ENCODE measurements at places on chromosomes 2 and 18.

GRCh38 chr2:65485839-65486238 is 53.4 kb upstream of the SPRED2 start:
- no peak for DNase-seq

- DNase-seq = no peak
Observed at GRCh38 chr2:172819943-172820342, 84.3 kb downstream of the RAPGEF4 start.

- no peak for DNase-seq
Observed at GRCh38 chr18:3664563-3665178, 214.7 kb downstream of the TGIF1 start.

GRCh38 chr2:81528852-81529480 is 1224.4 kb upstream of the LRRTM1 start:
- DNase-seq = no peak

DNA sequence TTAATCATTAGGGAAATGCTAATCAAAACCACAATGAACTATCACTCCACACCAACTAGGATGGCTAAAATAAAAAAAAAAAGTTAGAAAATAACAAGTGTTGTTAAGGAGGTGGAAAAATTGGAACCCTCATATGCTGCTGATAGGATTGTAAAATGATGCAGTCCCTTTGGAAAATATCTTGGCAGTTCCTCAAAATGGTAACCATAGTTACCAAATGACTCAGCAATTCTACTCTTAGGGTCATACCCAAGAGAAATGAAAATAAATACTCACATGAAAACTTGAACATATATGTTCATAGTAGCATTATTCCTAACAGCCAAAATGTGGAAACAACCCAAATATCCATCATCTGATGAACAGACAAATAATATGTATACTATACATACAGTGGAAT is 15.7 kb upstream of the ACVR2A start:
- DNase-seq = no peak

DNA sequence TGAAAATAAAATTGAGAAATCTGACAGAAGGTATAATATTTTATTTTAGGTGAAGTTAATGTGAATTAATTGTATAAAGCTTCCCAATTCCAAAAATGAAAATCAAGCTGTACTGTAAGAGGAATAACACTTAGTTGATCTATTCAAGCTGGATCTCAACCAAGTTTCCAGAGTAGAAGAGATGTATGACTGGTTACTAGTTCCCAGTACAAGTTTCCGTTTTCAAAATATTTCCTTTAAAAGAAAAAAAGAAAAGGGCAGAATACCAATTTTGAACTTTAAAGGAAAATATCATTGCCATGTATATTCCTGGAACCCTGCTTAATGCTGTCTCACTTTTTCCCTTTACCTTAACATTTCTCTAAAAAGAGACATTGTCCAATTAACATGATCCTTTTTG is 308.5 kb downstream of the IRS1 start:
- no peak for DNase-seq

DNA sequence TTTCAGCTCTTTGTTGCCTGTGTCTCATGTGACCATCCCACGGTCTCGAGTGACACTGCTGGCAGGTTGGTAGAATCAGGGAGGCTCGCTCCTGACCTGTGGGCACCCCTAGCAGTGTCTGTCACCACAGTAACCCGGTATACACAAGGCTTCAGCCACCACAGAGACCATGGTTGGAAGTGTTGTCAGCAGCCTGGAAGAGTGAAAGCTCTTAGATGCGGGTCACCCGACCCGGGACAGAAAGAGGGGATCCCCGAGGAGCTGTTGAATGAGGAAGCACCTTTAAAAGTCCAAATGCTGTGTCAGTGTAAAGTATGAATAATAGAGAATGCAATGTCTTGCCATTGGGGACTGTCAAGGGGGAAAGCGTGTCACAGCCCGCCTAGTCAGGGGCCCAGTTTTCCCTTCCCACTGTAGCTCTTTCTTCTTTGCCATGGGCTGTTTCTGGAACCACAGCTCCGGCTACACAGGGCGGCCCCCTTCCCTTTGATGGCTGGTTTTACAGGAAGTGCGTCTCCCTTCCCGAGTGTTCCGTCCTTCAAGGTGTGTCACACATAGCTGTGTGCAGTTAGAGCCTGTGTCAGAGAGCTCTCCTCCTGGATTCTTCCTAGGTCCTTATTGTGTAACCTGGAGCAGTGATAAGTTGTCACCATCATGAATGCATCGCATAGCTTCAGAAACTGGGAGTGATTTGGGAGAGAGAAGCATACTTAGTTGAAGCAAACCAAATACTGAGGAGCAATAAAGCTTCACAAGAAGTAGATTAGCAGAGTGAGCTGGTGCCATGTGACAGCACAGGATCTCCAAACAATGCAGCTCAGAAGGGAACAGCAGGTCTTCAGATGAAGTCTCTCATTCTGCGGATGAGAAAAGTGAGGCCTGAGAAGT is 81.4 kb downstream of the MTCL1 start:
- no peak for DNase-seq

DNA sequence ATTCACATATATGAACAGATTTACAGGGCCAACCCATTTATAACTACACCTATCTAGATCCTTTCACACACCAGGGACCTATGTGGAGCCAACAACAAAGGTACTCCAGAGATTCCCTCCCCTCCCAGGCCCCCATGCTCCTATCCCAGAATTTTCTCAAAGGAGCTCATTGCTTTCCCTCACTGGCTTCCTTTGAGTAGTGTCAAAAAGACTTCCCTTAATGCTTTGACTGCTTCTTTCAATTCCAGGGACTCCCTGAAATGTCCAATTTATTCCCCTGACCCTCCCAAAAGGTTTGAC is 46.6 kb downstream of the IKZF2 start:
- DNase-seq = no peak

DNA sequence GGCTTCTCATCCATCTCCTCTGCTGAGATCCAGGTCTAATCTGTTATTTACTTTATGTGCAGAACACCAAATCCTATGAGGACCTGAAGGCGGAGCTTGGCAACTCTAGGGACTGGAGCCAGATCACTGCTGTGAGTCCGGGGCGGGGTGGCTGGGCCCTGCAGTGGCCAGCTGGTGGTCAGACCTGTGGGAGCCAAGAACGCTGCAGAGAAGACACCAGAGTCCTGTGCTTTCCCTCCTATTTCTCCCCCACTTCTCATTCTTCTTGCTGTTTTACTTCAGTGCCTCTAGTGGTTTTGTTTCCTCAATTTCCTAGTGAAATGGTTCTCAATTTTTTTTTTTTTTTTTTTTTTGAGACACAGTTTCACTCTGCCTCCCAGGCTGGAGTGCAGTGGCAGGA is 19.7 kb downstream of the VIL1 start:
- no peak for DNase-seq

GRCh38 chr2:127183771-127184170 is 36.3 kb downstream of the CYP27C1 start:
- no peak for DNase-seq

GRCh38 chr2:44275927-44276303 is 635 bp downstream of the SLC3A1 start:
- no peak for DNase-seq

DNA sequence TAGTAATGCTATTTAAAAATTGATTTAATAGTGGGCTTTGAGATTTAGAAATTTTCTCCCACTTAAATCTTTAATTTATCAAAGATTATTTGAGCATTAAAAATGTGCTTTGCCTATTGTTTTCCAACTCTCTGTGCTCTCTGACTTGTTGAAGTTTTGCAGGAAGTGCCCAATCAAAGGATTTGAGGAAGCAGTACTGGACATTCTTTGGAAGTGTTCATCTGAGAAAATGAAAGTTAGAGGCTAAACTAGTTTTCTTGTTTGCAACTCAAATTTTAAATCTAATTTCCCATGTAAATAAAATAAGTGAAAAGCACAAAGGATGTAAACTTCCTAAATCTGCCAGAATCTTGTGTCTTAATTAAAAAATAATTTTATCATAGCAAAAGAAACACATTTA is 89.1 kb downstream of the CAMKMT start:
- DNase-seq = no peak
